ENCODE measurements at places on chromosomes 12 and 14.

- no peak for DNase-seq
Measured at GRCh38 chr12:51471111-51471864, 46.7 kb downstream of the SLC4A8 start.

DNA sequence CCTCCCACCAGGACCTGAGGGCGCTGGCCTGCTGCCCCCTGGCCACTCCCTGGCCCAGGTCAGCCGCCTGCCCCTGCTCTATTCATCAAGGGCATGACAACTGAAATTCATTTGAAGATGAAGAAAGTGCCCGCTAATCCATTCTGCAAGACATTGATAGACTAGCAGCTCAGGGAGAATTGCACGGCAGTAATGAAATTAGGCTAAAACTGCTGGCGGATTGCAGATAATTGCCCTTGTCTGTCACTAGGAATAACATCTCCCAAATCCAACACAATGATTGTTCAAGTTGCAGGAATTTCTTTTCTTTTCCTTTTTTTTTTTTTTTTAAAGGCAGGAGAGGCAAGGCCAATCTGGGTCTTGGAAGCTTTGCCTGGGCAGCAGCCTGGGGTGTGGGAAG, 44.5 kb downstream of the MVK start:
- no peak for DNase-seq

DNA sequence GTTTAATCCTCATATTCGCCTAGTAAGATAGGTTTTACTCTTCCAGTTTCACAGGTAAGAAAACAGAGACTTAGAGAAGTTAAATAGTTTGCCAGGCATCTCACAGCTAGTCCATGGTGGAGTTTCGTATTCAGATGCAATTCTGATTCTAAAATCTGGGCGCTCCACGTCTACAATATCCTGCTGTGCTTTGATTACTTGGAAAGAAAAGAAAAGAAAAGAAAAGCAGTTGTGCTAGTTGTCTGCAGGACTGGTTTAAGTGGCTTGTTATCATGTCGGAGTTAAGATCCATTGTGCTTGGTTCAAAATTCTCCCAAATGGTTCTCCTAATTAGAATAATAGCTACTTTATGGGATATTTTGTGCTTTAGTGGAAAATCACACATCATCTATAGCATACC, 18.6 kb downstream of the AKAP3 start:
- no peak for DNase-seq

GRCh38 chr12:52630599-52631200, 12.3 kb upstream of the KRT73 start:
- no peak for DNase-seq

- no peak for DNase-seq
Measured at GRCh38 chr12:121769831-121770301, 23.6 kb downstream of the RHOF start.

DNA sequence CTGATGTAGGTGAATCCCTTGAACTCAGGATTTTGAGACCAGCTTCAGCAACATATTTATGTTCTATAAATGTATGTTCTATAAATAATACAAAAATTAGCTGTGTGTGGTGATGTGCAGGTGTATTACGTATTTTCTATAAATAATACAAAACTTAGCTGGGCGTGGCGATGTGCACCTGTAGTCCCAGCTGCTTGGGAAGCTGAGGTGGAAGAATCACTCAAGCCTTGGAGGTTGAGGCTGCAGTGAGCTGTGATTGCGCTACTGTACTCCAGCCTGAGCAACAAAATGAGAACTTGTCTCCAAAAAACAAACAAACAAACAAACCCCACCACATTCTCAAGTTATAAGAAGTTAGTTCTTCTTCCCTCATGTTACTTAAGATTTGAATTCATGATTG, 39.5 kb downstream of the GABARAPL1 start:
- no peak for DNase-seq

- no peak for DNase-seq
Measured at GRCh38 chr12:94167756-94168416, 19.5 kb downstream of the PLXNC1 start.

- DNase-seq, result peak; percentile 6
Measured at GRCh38 chr12:10497602-10498001, 8.1 kb upstream of the EIF2S3B start.

DNA sequence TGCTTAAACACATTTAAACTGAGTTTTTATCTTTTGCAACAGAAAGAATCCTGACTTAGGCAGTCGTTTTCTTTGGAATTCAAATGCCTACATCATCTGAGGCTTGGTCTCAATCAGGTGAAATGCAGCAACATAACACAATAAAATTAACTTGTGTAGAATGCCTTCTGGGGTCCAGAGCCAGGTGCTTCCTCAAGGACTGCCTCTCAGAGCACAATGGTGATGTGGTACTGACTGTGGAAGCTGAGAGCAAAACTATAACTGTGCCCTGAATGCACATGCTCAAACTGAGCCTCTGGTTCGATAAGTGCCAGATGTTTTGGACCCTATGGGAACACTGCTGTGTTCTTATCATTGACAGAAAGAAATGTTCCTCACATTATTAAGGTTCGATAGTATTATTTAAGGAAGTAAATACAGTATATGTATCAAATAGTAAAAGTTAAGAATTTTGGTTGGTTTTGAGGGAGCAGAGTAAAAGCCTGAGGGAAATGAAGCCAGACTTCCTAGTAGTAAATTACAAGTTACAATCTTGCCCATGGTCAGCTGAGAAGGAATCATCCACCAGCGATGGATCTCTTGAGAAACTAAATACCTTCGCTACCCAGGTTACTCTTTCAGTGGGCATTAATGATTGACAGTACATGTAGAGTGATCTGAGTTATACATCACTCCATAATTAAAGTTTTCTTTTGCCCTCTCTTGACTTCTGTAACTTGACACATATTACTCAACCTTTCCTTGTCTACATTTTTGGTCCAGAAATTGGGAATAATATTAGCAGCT, 122.9 kb upstream of the ATP2B1 start:
- no peak for DNase-seq

DNA sequence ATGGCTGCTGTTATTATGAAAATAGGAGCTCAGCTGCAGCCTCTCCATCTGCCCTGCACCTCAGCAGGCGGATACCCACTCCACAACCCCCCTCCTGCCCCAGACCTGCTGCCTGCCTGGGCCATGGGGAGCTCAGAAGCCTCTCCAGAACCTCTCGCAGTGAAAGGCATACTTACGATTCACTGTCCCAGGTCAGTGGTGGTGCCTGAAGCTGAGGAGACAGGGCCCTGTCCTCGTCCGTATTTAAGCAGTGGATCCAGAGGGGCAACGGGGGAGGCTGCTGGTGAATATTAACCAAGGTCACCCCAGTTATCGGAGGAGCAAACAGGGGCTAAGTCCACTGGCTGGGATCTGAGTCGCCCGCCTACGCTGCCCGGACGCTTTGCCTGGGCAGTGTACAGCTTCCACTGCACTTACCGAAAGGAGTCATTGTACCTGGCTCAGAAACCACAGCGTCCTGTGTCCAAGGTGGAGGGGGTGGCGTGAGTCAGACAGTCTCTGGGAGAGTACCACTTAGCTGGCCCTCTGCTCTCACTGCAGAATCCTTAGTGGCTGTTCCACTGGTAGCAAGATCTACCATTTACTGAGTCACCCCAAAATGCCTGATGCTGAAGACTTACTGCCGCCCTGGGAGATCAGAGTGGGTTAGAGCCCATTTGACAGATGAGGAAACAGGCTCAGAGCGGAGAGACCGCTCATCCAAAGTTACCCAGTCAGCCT, at the start of gene SERPINA1:
SERPINA1 (minus strand) TSS at position 219 of the 720 bp plus-strand sequence. CDS start 5,365 bp downstream, outside the sequence.
- peak; percentile 69 for DNase-seq

- peak; percentile 85 for DNase-seq
Measured at GRCh38 chr14:78253986-78254385, 83.8 kb downstream of the NRXN3 start.

GRCh38 chr14:48430805-48431204, 755.4 kb upstream of the MDGA2 start:
- DNase-seq, result no peak

GRCh38 chr12:96994900-96995299, 87.8 kb downstream of the NEDD1 start:
- no peak for DNase-seq

- no peak for DNase-seq
Measured at GRCh38 chr12:127054531-127054930, 1212.4 kb upstream of the TMEM132C start.

GRCh38 chr14:89236851-89237250, 180.2 kb downstream of the FOXN3 start:
- no peak for DNase-seq

DNA sequence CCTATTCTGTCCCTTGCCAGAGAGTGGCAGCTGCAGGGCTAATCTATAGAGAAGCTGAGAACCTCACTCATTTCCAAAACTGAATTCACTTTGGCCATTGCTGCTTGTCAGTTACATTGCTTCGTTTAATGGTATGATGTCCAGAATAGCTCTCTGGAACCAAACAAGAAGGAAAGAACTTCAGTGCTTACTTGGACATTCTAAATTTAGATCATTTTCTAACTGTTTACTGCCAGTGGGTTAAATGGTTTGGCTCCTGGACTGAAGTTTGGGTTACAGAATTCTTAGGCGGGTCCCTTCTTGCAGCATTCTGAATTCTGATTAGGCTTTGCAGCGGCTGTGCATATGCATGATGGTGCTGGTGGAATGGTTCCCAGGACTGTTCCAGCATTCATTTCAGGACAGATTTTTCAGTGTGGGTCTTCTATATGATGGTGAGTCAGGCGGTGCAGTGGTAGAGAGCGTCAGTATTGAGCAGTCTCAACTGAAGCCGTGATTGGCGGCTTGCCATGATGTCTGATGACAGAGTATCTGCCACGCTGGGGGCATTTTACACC, 148.7 kb downstream of the DYRK2 start:
- DNase-seq, result no peak

- DNase-seq, result peak; percentile 55
Measured at GRCh38 chr12:52210186-52210924, 18.5 kb upstream of the KRT80 start.

- no peak for DNase-seq
Measured at GRCh38 chr12:100360450-100360849, 3.6 kb downstream of the SLC17A8 start.

DNA sequence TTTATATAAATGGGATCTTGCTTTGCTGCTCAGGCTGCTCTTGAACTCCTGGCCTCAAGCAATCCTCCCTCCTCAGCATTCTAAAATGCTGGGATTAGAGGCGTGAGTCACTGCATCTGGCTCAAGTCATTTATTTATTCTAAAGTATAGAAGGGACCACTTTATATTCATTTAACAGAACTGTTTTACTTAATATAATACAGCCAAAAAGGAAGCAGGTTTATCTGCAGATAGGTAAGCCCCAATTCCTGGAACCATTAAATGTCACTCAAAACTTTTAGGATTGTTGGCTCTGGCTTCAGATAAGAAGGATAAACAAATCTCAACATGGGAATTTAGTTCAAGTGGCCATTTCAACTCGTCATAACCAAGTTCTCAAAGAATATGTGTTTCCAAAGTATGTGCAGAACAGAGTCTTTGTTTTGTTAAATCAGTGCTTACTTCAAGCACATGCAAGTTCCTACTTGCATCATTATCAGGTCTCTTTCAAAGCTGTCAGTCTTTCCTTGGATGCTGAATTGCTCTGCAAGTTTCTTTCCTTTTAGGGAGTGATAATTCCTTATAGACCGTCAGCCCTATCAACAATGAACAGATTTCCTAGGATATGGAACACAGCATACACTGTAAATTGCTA, 60.4 kb downstream of the KITLG start:
- no peak for DNase-seq
